ENCODE measurements at places on chromosomes 2 and 18.

- DNase-seq = no peak
Observed at GRCh38 chr2:42809819-42810120, 17.4 kb upstream of the HAAO start.

GRCh38 chr2:169664978-169665930 is 29.0 kb downstream of the CFAP210 start:
- DNase-seq = no peak

DNA sequence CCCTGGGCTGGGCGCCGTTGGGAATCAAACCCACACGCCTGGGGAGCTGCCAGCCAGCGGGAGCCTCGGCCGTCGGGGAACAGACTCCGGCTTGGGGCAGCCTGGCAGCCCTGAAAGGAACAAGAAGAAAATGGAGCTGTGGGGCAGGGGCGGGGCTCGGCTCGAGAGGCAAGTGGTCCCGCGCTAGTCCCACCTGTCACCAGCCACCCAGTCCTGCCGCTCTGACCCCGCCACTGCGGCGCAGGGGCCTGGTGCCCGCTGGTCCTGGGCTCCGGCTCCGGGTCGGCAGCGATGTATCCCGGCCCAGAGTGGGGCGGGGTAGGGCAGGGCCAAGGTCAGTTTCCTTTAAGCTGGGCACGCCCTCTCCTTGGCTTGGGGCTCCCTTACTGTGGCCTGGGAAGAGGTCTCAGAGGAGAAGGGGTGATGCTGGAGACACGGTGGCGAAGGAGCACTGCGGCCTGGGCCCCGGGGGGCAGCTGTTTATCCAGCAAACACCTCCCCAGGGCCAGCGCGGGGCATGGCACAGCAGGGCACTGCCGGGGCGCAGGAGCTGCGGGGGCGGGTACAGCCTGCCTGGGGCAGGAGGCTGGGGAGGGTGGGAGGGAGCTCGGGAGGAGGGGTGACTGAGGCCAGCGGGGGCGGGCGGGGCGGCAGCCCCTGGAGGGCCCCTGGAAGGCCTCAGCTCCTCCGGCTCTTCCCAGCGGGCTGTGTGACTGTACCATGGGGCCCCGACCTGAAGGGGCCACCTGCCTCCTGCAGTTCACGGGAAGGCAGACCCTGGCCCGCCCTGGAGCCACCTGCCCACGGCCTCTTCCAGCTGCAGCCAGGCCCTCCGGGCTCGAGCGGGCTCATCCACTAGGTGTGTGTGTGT is 15.6 kb downstream of the ODC1 start:
- no peak for DNase-seq

- no peak for DNase-seq
Observed at GRCh38 chr2:38966006-38966405, 76.3 kb downstream of the ARHGEF33 start.

Measured in epithelial cell of proximal tubule (primary cell).